ENCODE measurements at places on chromosomes 2 and 18. TPM values are rescaled to one million over a fixed set of nuclear protein-coding genes. Genes with fewer than 3 reads are reported as not detected.

Gene ACTG2
- polyA plus RNA-seq: 0.26 TPM

- DNase-seq: no peak
Measured at GRCh38 chr2:100806550-100806949, 13.4 kb upstream of the NPAS2 start.

GRCh38 chr2:41647468-41648050 lies 400.3 kb upstream of the PKDCC start:
- DNase-seq: no peak

DNA sequence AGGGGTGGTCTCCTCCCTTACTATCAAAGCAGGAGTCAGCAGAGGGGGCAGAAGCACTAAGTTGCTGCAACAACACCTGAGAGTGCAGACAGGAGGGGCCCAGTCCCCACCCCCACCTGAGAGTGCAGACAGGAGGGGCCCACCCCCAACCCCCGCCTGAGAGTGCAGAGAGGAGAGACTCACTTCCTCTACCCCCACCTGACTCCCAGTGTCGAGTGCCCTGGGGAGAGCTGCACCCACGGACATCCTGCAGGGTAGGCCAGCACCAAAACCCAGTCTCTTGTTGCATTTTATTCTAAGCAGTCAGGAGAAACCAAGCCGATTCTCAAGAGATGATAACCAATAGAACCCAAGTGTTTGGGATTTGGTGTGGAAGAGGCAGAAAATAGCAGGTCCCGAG lies 78.4 kb downstream of the NAPG start:
- DNase-seq: no peak

DNA sequence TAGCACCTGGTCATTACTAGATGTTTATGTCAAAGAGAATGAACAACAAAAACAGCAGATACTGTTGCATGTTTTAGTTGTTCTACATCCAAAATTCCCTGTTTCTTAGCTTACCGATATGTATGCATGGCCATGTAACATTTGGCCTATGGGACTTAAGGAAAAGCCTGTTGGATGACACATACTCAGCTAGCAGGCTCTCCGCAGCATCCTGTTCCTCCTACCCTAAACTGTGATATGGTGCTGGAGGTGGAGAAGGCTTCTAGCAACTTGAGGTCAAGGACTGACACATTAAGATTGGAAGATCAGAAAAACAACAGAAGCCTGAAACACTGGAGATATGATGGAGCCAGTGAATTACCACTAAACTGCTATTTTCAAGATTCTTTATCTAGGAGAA lies 537.8 kb downstream of the LRRTM4 start:
- no peak for DNase-seq

Gene EHD3
- polyA plus RNA-seq: 7.9 TPM

Gene ZEB2
- polyA plus RNA-seq: 3.3 TPM

Gene PSTPIP2
- 0.22 TPM for polyA plus RNA-seq

DNA sequence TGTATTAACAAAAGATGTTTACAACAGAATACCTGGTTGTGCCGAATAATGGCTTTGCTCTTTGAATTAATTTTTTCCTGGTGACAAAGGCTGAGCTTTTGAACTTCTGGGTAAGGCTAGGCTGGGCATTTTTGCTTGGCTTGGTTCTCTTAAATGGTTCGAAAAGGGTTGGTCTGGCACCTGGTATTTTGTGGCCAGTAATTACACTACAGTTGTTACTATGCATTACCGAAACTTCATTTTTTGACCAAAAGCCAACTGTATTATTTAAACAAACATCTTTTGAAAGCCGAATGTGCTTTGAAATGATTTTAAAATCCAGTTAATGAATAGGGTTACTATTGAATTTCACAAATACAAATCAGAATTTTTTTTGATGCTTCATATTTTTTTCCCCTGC lies 19.4 kb upstream of the NFE2L2 start:
- DNase-seq: no peak

Gene MOGAT1
- not detected for polyA plus RNA-seq

Gene GALNT14
- 48.0 TPM for polyA plus RNA-seq

GRCh38 chr18:67282796-67283195 lies 233.7 kb downstream of the DSEL start:
- DNase-seq: no peak

Gene SH3RF3
- polyA plus RNA-seq: 0.21 TPM

DNA sequence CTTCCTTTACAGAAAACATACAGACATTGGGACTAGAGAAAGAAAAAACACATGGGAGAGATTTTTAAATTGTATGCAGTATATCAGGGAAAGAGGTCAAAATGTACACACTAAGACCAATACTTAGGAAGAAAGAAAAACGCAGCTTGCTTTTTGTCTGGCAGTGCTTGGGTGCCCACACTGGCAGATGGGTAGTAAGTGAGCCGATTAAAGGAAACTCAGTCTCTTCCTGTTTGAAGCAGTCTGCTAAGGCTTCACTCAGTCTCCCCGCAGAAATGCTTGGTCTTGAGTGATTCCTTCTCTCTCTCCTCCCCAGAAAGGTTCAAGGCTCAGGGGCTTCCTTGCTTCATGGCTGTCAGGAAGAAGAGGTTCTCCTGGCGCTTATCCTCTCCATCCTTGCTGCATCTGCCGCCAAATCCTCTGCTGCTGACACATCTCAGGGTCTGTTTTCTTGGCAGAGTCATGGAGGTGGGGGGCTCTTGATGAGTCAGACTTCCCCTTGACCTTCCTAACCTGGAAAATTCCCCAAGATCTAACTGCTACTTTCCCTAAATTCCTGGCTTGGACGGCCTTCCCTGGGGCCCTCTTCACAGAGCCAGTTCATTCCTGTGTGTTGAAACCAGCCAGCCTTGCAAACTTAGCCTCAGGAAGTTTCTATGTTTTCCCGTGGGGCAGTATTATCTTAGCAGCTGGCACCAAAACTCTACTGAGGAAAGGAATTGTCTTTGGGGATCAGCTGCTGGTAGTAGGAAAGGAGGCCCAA lies 10.5 kb upstream of the TMSB10 start:
- no peak for DNase-seq

Gene SERPINB3
- not detected for polyA plus RNA-seq

GRCh38 chr2:172296267-172297046 lies 130.9 kb upstream of the ITGA6 start:
- DNase-seq: no peak

- peak; percentile 41 for DNase-seq
Measured at GRCh38 chr2:222862106-222862908, 1.5 kb downstream of the ACSL3 start.

DNA sequence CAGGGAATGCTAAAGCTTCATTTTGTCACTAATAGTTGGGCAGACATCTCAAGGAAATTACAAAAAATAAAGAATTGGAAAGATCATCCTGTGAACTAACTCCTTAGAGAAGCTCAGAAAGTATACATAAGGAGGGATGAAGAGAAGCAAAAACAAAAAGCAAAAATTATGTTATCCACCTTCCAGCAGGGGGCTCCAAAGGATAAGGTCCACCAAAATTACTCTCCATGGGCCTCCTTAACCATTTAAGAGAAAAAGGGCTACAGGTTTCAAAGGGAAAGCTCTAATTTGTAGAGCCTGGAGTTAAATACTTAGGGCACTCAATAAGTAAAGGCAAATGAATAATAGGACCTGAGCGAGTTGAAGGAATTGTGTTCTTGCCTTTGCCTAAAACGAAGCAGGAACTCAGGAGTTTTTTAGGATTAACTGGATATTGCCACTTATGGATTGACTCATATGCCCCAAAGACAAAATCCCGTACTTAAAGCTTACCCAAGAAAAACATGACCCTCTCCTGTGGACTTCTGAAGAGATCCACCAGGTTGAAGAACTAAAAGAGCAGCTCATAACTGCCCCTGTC lies 1167.9 kb downstream of the DSC3 start:
- no peak for DNase-seq

Gene SLC38A11
- polyA plus RNA-seq: 0.07 TPM

All from A549 (cell line).